Spinal cord (tissue), 10 donors: ENCODE measurements at places on chromosomes 5 and 9. TPM values are rescaled to one million over a fixed set of nuclear protein-coding genes. Genes with fewer than 3 reads are reported as not detected.

- H3K4me3 ChIP-seq = no peak overlapping the region
- no peaks in the 10 kb centered on the region for H3K36me3 ChIP-seq
- peak; percentile 10 for DNase-seq
These were observed 479.1 kb downstream of the CCDC171 start for GRCh38 chr9:16031971-16032370.

- H3K4me3 ChIP-seq = no peak overlapping the region
- no peaks in the 10 kb centered on the region for H3K36me3 ChIP-seq
- H3K27me3 ChIP-seq = no peaks in the 10 kb centered on the region
These were observed 47.7 kb downstream of the FNIP1 start for GRCh38 chr5:131749138-131749537.

DNA sequence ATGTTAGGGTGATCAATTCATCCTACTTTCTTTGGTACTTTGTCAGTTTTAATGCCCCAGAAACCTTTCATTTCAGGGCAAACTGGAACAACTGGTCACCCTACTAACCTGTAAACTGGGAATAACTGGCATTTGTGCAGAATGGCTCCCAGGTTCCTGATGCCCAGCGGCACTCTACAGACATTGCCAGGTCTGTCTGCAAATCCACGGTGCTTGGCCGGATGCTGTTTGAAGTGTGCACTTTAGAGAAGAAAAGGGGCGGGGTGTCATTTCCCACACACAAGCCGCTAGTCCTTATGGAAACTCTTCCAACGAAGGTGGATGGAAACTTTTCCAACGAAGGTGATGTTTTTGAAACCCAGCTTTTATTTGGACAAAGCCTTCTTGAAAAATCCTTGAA, 49.9 kb upstream of the OTULINL start:
- no peaks in the 10 kb centered on the region for H3K36me3 ChIP-seq
- no peaks in the 10 kb centered on the region for H3K27me3 ChIP-seq
- peaks cover 5% of the 10 kb centered on the region for H3K4me1 ChIP-seq
- DNase-seq = no peak

DNA sequence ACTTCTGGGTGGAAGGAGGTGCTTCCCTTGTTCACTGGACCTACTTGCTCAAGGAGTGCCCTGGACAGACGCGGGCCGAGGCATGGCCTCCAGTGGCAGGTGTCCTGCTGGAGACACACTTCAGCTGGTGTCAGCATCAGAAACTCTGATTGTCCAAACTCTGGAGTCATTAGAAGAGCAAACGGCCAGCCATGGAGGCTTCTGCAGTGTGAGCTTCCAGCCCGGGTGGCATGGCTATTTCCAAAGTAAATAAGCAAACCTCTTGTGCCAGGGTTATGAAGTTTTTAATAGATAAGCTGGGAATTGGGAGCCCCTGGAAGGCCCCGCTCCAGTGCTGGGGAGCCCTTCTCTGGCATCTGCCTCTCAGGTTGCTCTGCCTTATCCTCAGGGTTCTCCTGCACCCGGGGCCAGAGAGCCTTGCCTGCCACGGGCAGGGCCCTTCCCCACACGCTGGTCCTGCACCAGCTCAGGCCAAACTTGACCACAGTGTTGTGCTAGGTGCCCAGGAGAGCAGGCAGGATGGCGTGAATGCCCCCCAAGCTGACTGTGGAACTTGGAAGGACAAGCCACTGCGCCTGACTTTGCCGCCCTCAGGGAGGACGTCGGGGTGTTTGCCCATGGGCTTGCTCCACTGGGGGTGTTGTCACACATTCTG, 285.6 kb downstream of the GADD45G start:
- no peak overlapping the region for H3K4me3 ChIP-seq
- H3K4me1 ChIP-seq = peaks cover 18% of the 10 kb centered on the region
- no peaks in the 10 kb centered on the region for H3K36me3 ChIP-seq
- no peak overlapping the region for H3K27ac ChIP-seq
- H3K27me3 ChIP-seq = no peaks in the 10 kb centered on the region
- DNase-seq = no peak

DNA sequence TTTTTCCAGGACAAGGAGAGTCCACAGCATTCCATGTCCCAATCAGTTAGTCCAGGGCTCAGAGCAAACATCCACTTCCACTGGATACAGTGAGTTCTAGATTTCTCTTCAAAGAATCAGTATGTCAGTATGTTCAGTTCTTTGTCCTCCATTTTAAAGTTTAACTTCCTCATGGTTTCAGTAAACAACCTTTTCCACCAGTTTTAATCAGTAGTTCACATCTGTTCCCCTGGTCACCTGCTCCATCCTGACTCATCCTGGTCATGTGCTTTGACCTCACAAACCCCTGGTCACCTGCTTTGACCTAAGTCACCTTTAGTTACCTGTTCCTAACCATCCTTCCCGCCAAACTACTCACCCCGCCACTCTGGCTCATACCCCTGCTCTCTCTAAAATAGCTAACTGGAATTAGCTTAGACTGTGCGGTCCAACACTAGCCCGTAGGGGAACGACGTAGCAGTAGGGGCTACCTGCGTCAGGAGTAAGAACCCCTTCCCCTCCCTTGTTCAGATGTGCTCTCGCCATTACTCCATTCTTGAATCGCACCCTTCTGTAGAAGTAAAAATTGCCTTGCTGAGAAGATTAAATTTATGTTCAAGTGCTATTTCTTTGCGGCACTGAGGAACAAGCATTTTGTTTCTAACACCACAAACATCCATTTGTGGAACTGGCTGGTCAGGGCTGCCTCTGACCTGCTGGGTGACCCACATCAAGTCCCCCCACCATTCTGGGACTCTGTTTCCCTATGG, 5.5 kb downstream of the ENG start:
- no peak overlapping the region for H3K27ac ChIP-seq
- H3K36me3 ChIP-seq = no peaks in the 10 kb centered on the region
- H3K4me3 ChIP-seq = no peak overlapping the region
- peaks cover 13% of the 10 kb centered on the region for H3K4me1 ChIP-seq

DNA sequence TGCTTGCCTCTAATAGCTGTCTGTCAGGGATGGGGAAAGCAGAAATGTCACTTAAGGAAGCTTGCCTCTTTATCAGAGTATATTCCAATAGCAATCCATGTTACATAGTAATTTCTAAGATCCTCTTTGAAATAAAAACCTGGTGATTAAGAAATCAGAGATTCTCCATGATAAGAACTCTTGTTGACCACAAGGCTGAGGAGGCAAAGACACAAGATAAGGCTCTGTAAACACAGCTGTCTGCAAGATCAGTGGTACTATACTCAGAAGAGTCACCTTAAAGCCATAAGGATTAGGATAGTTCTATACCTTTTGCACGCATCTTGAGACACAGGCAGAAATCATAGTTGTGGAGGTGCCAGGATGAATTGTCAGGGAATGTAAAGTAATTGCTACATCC, 40.3 kb downstream of the HEXB start:
- no peak overlapping the region for H3K27ac ChIP-seq
- H3K4me3 ChIP-seq = no peak overlapping the region
- no peaks in the 10 kb centered on the region for H3K27me3 ChIP-seq
- no peaks in the 10 kb centered on the region for H3K4me1 ChIP-seq
- H3K36me3 ChIP-seq = peaks cover 14% of the 10 kb centered on the region
- DNase-seq = no peak

DNA sequence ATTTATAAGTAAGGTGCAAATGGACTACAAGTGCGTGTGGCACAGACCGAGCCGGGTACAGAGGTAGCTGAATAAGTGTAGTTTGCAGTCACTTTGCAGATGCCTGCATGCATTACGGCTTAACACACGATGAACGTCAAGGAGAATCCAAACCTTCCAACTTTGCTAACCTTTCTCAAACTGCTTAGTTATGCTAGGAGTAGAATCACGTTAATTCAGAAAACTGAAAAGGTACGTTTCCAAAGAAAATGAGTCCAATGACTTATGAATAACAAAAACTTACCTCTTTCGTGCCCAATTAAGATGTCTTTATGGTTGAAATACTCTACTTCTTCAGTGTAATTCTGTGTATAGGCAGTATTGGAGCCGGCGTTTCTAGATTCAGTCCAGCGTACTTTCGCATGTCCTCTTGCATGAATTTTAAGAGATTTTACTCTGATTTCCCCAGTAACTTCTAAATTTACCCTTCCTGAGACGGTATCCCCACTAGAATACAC, 539 bp downstream of the ARRDC3 start:
- peak overlapping the region; percentile 98 for H3K27ac ChIP-seq
- no peaks in the 10 kb centered on the region for H3K27me3 ChIP-seq
- no peaks in the 10 kb centered on the region for H3K4me1 ChIP-seq
- H3K4me3 ChIP-seq = peak overlapping the region; percentile 79

DNA sequence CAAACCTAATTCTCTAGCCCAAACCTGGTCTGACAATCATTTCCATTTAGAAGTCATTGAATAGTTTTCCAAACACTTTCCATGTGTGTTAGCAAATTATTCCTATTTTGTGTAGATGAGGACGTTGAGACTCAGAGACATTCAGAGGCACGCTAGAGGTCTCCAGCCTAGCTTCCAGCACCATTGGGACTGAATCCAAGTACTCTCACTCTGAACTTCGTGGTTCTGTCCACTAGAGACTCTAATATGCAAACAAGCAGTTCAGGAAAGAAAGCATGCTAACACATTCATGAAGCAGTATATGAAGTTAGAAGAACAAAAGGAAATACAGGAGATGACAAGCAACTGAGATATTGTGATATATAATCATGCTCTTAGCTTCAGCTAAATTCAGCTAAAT, 354.8 kb downstream of the NTRK2 start:
- DNase-seq = no peak
- H3K36me3 ChIP-seq = peaks cover 4% of the 10 kb centered on the region
- no peaks in the 10 kb centered on the region for H3K27me3 ChIP-seq
- no peak overlapping the region for H3K4me3 ChIP-seq
- no peaks in the 10 kb centered on the region for H3K4me1 ChIP-seq

GRCh38 chr5:124746916-124747790, 714 bp upstream of the ZNF608 start:
- H3K36me3 ChIP-seq = peaks cover 4% of the 10 kb centered on the region
- peak overlapping the region; percentile 94 for H3K4me3 ChIP-seq
- peaks cover 6% of the 10 kb centered on the region for H3K4me1 ChIP-seq
- peak; percentile 93 for DNase-seq
- no peaks in the 10 kb centered on the region for H3K27me3 ChIP-seq

GRCh38 chr5:53313145-53313544, 167.3 kb upstream of the FST start:
- H3K36me3 ChIP-seq = no peaks in the 10 kb centered on the region
- H3K27me3 ChIP-seq = no peaks in the 10 kb centered on the region
- DNase-seq = no peak
- H3K27ac ChIP-seq = no peak overlapping the region
- H3K4me3 ChIP-seq = no peak overlapping the region
- no peaks in the 10 kb centered on the region for H3K4me1 ChIP-seq

DNA sequence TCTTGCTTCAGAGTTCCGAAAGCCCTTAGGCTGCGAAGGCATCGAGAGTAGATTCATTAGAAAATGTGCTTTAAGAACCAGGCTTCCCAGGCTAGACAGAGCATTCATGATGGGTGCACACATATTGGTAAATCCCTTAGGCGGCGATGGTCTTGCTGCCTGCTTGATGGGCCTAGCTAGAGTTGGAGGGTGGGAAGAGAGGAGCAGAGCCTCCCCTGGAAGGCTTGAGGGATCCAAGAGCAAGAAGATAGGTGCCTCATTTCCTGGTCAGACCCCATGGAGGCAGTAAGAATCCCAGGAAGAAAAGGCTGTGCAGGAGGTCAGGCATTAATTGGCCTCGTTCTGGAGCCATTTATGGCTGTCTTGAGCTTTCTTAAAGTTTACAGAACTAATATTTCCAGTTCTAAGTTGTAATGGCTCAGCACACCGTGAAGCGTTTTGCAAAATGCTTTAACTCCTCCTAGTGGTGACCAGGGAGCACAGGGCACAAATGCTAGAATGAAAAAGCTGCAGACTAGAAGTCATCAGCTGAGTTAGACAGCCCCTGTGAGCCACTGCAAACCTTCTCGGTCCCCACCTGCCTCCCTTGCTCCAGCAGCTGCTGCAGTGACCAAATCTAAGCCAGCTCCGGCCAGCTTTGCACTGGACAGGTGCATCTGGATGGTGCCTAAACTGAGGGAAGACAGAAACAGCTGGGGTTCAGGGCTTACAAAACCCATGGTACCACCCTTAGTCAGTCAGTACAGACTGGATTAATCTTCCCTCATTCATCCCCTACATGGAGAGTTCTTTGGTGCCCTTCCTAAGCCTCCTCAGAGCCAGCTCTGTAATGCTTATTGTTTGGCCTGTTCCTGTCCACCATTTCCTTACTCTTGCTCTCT, 14.7 kb downstream of the SLC45A2 start:
- H3K4me1 ChIP-seq = no peaks in the 10 kb centered on the region
- H3K36me3 ChIP-seq = no peaks in the 10 kb centered on the region
- no peak overlapping the region for H3K4me3 ChIP-seq
- no peaks in the 10 kb centered on the region for H3K27me3 ChIP-seq
- H3K27ac ChIP-seq = no peak overlapping the region
- DNase-seq = peak; percentile 10

DNA sequence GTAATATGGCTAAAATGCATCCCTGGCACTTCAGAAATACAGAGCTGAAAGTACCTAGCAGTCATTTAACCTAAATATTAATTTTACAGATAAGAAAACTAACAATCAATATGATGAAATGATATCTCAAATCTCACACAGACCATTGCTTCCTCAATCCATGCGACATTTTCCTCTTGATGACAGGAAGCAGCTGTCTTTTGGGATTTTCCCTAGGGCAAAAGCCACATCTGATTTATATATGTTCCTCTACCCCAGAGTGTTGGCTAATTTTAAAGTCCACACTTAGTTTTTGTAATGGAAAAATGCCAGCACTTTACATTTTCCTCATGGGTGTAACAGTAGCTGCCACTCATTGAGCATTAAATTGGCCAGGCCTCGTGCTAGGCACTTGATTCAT, 47.7 kb upstream of the ITGA1 start:
- no peaks in the 10 kb centered on the region for H3K27me3 ChIP-seq
- no peak for DNase-seq
- no peaks in the 10 kb centered on the region for H3K4me1 ChIP-seq
- no peak overlapping the region for H3K4me3 ChIP-seq
- no peak overlapping the region for H3K27ac ChIP-seq

- no peaks in the 10 kb centered on the region for H3K36me3 ChIP-seq
- no peak overlapping the region for H3K4me3 ChIP-seq
These were observed 298.6 kb downstream of the DIRAS2 start for GRCh38 chr9:90343991-90344390.

- peaks cover 53% of the 10 kb centered on the region for H3K4me1 ChIP-seq
- H3K4me3 ChIP-seq = no peak overlapping the region
- no peak for DNase-seq
- H3K27ac ChIP-seq = no peak overlapping the region
- peaks cover 16% of the 10 kb centered on the region for H3K36me3 ChIP-seq
These were observed 4.2 kb downstream of the SEMA4D start for GRCh38 chr9:89493671-89494070.

GRCh38 chr5:69364414-69364813, 4.9 kb downstream of the AK6 start:
- H3K27ac ChIP-seq = no peak overlapping the region
- DNase-seq = no peak
- H3K4me1 ChIP-seq = peaks cover 5% of the 10 kb centered on the region
- peaks cover 23% of the 10 kb centered on the region for H3K36me3 ChIP-seq
- H3K27me3 ChIP-seq = no peaks in the 10 kb centered on the region
- H3K4me3 ChIP-seq = no peak overlapping the region

- H3K36me3 ChIP-seq = peaks cover 18% of the 10 kb centered on the region
- DNase-seq = no peak
- H3K4me1 ChIP-seq = peaks cover 17% of the 10 kb centered on the region
- H3K4me3 ChIP-seq = peak overlapping the region; percentile 96
These were observed 817 bp downstream of the GAPVD1 start for GRCh38 chr9:125262294-125262991.

The PCDHB16 gene
- 3.9 TPM for total RNA-seq

The NR2F1 gene
- total RNA-seq = 126 TPM

The KLHL3 gene
- total RNA-seq = 10.6 TPM

The PCDH1 gene
- 48.6 TPM for total RNA-seq

The PTGER4 gene
- 13.9 TPM for total RNA-seq

The CCL28 gene
- 2.6 TPM for total RNA-seq

The PCDHB2 gene
- total RNA-seq = 5.8 TPM

The FOXD4L6 gene
- 0.11 TPM for total RNA-seq

The CCDC192 gene
- 0.50 TPM for total RNA-seq

The ZFP2 gene
- total RNA-seq = 6.6 TPM

The SMARCA2 gene
- 161 TPM for total RNA-seq
